ENCODE measurements at places on chromosomes 3 and 15. TPM values are rescaled to one million over a fixed set of nuclear protein-coding genes. Genes with fewer than 3 reads are reported as not detected.

Gene UPK1B
- total RNA-seq, result not detected

Gene KLHL24
- 143 TPM for total RNA-seq

Gene PAQR9
- total RNA-seq, result not detected

Gene SAMD7
- total RNA-seq, result not detected

Measured in dermis lymphatic vessel endothelial cell (primary cell).